ENCODE measurements at places on chromosomes 5 and 9. TPM values are rescaled to one million over a fixed set of nuclear protein-coding genes. Genes with fewer than 3 reads are reported as not detected.

- no peaks in the 10 kb centered on the region for H3K4me1 ChIP-seq
- H3K27me3 ChIP-seq, result no peaks in the 10 kb centered on the region
- H3K36me3 ChIP-seq, result no peaks in the 10 kb centered on the region
These were observed 311.2 kb downstream of the TRIM32 start for GRCh38 chr9:116998305-116998704.

DNA sequence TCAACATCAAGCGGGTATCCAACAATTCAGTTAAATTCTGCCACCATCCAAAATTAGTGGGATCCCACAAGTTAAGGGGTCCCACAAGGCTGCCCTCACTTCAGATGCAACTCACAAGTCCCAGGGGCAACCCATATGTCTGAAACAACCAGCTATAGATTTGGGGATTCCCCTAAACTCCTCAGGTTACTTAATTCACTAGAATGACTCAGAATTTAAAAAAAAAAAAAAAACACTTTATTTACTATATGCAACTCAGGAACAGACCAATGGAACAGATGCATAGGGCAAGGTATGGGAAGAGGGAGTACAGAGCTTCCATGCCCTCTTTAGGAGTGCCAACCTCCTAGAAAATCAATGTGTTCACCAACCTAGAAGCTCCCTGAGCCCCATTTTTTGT is 15.1 kb downstream of the AUH start:
- peaks cover 27% of the 10 kb centered on the region for H3K36me3 ChIP-seq
- H3K27ac ChIP-seq, result no peak overlapping the region
- no peaks in the 10 kb centered on the region for H3K27me3 ChIP-seq
- no peak overlapping the region for H3K4me3 ChIP-seq

DNA sequence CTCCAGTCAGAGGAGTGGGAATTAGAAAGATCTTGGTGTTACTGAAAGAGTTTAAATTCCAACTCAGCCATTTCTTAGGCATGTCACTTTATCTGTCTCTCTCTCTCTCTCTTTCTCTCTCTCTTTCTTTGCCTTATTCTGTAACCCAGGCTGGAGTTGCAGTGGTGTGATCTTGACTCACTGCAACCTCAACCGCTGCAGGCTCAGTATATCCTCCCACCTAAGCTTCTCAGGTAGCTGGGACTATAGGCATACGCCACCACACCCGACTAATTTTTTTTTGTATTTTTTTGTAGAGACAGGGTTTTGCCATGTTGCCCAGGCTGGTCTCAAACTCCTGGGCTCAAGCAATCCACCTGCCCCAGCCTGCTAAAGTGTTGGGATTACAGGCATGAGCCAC is 18.3 kb downstream of the RABEPK start:
- no peaks in the 10 kb centered on the region for H3K27me3 ChIP-seq
- peaks cover 25% of the 10 kb centered on the region for H3K36me3 ChIP-seq
- no peak overlapping the region for H3K4me3 ChIP-seq
- H3K4me1 ChIP-seq, result no peaks in the 10 kb centered on the region
- no peak for DNase-seq

GRCh38 chr9:137311171-137311985 is 9.3 kb upstream of the NRARP start:
- no peak overlapping the region for H3K27ac ChIP-seq
- no peaks in the 10 kb centered on the region for H3K27me3 ChIP-seq
- no peaks in the 10 kb centered on the region for H3K36me3 ChIP-seq

- H3K4me1 ChIP-seq, result peaks cover 3% of the 10 kb centered on the region
- no peaks in the 10 kb centered on the region for H3K27me3 ChIP-seq
- DNase-seq, result no peak
These were observed 26.3 kb upstream of the FBP1 start for GRCh38 chr9:94665613-94666012.

GRCh38 chr5:157541447-157542118 is 34.0 kb downstream of the ADAM19 start:
- no peak overlapping the region for H3K4me3 ChIP-seq
- H3K4me1 ChIP-seq, result peaks cover 52% of the 10 kb centered on the region
- H3K27ac ChIP-seq, result no peak overlapping the region
- peaks cover 5% of the 10 kb centered on the region for H3K36me3 ChIP-seq

- no peak for DNase-seq
- peaks cover 15% of the 10 kb centered on the region for H3K4me1 ChIP-seq
- no peaks in the 10 kb centered on the region for H3K27me3 ChIP-seq
These were observed 49.1 kb downstream of the JADE2 start for GRCh38 chr5:134574521-134574920.

DNA sequence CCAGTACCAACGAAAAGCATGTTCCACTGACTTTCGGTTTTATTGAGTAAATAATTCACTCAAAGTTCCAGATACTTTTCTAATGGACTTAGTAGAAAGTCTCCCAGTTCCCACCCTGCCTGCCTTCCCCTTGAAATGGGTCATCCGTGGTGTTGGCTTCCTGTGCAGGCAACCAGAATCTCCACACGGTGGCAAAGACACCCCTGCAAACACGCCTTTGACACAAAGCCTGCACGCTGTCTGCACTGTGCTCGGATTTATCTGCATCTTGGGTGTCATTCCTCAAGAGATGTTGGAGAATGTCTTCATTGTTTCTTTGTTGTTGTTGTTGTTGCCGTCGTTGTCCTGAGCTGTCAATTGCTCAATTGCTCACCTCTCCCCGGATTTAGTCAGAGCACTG is 150.0 kb upstream of the IRX2 start:
- H3K4me3 ChIP-seq, result no peak overlapping the region
- no peaks in the 10 kb centered on the region for H3K36me3 ChIP-seq
- no peak overlapping the region for H3K27ac ChIP-seq
- no peak for DNase-seq
- H3K27me3 ChIP-seq, result no peaks in the 10 kb centered on the region

Gene SGCD
- total RNA-seq, result not detected

GRCh38 chr9:132854832-132855231 is 23.3 kb downstream of the AK8 start:
- H3K4me3 ChIP-seq, result no peak overlapping the region
- DNase-seq, result no peak
- no peaks in the 10 kb centered on the region for H3K36me3 ChIP-seq

GRCh38 chr9:76717613-76718012 is 46.6 kb upstream of the PCA3 start:
- H3K27ac ChIP-seq, result no peak overlapping the region
- DNase-seq, result no peak
- H3K27me3 ChIP-seq, result peaks cover 18% of the 10 kb centered on the region
- H3K4me3 ChIP-seq, result no peak overlapping the region
- no peaks in the 10 kb centered on the region for H3K36me3 ChIP-seq
- H3K4me1 ChIP-seq, result no peaks in the 10 kb centered on the region

- no peak for DNase-seq
- H3K4me3 ChIP-seq, result no peak overlapping the region
- H3K36me3 ChIP-seq, result no peaks in the 10 kb centered on the region
- H3K27ac ChIP-seq, result no peak overlapping the region
- H3K27me3 ChIP-seq, result peaks cover 23% of the 10 kb centered on the region
These were observed 145.0 kb downstream of the EGFLAM start for GRCh38 chr5:38403406-38403805.

- H3K36me3 ChIP-seq, result peaks cover 34% of the 10 kb centered on the region
- no peaks in the 10 kb centered on the region for H3K27me3 ChIP-seq
- peaks cover 70% of the 10 kb centered on the region for H3K4me1 ChIP-seq
- H3K4me3 ChIP-seq, result no peak overlapping the region
These were observed 14.3 kb downstream of the JADE2 start for GRCh38 chr5:134539732-134540131.

DNA sequence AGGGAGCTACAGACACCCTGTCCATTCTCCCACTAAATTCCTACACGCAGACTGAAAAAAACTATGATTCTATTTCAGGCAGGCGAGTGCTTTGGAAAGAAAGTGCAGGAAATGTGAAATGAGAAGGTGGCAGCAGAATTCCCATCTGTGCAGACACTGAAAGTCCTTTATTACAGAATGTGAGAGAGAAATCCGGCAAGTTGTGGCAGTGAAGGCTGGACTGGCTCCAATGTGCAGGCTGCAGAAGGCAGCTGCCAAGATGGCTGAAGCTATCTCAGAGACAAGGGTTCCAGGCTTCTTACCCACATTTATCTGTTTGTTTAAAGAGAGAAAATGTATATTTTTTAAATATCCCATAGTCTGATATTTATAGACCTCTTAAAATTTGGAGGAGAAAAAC is 161.8 kb upstream of the VLDLR start:
- no peaks in the 10 kb centered on the region for H3K4me1 ChIP-seq
- H3K4me3 ChIP-seq, result no peak overlapping the region
- no peaks in the 10 kb centered on the region for H3K36me3 ChIP-seq
- DNase-seq, result no peak

DNA sequence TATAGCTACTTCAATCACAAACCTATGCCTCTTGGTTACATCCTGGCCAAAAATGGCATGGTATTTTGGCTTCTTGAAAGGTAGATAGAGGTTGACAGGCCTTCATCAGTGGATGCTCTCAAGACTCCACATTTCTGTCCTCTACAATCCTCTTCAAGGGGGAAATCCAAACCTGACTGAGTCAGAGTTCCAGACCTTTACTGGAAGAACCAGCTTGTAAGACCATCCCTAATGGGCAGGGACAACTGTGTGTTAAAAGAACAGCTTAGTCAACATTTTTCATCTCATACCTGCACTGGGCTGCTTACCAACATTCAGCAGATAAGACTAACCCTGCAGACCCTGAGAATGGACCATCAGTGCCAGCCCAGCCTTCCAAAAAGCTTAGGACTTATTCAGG is 155.7 kb downstream of the CDK5RAP2 start:
- H3K4me3 ChIP-seq, result no peak overlapping the region
- DNase-seq, result no peak
- peaks cover 25% of the 10 kb centered on the region for H3K36me3 ChIP-seq
- no peak overlapping the region for H3K27ac ChIP-seq

DNA sequence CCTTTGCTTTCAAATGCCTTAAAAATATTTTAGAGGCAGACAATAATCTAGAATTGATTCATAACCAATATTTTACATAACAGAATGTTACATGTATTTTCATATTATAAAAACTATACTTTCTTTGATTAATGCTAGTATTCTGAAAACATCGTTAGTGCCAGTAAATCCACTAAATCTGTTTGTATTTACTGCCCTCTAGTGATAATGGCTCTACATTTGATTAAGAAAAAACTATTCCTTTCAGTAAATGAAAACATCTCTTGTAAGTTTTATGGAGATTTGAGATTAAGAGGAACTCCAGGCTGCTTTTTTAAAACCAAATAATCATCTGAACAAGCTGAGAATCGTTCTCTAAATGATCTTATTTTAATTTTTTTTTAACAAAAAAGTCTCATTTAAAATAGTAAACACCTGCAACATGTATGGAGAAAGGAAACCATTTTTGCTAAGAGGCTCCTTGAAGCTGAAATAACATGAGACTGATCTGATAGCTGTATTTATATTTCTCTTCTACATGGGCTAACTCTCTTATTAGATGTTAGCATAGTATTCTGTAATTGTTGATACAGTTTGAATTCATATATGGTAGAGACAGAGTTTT is 424.7 kb downstream of the RAB3C start:
- H3K27ac ChIP-seq, result no peak overlapping the region
- peaks cover 60% of the 10 kb centered on the region for H3K4me1 ChIP-seq
- H3K36me3 ChIP-seq, result peaks cover 21% of the 10 kb centered on the region
- H3K27me3 ChIP-seq, result no peaks in the 10 kb centered on the region
- no peak for DNase-seq
- no peak overlapping the region for H3K4me3 ChIP-seq

GRCh38 chr9:36815023-36815422 is 219.0 kb downstream of the PAX5 start:
- no peaks in the 10 kb centered on the region for H3K36me3 ChIP-seq
- no peak overlapping the region for H3K27ac ChIP-seq
- H3K4me3 ChIP-seq, result no peak overlapping the region
- peaks cover 4% of the 10 kb centered on the region for H3K4me1 ChIP-seq
- DNase-seq, result no peak

Measured in activated naive CD4-positive, alpha-beta T cell treated with anti-CD3 and anti-CD28 coated beads for 36 hours (primary cell).